Right atrium auricular region (tissue), 2 donors: ENCODE measurements at places on chromosomes 5 and 9. TPM values are rescaled to one million over a fixed set of nuclear protein-coding genes. Genes with fewer than 3 reads are reported as not detected.

- DNase-seq, result no peak
Observed at GRCh38 chr5:74299833-74300232, 340.7 kb downstream of the ENC1 start.

SNX2 gene
- total RNA-seq, result 27.4 TPM

MELK gene
- total RNA-seq, result 0.59 TPM

DNA sequence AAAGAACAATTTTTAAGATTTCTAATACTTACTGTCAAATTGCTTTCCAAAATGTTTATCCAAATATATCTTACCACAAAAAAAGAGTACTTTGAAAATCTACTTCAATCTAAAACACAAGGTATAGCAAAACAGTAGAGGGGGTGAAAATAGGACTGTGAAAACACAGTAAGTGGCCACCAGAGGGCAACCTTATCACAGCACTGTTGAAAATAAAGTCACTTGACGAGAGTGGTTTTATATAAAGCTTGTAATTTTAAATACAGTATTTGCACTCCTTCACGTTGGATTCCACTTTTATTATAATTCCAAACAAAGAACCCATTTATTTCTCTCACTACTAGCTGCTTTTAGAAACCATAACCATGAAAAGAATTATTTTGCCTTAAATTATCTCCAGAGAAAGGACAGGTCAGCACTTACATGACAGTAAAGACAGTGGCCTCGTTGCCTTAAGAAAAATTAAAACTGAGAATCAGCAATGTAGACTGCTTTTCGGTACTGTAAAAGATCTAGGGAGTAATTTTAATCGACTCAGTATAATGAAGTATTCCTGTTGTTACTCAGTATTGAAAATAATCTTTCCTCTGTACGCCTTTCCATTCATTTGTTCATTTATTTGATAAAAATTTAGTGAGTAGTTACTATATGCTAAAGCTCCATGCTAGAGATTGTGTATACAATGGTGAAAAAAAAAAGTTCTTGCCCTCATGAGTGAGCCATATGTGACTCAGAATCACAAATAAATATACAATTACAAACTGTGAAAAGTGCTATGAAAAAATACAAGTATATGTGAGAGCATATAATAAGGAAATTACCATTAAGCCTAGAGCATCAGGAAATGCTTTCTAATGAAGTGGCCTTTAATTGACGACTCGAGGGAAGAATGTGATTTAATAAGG lies 40.0 kb upstream of the CDK5RAP2 start:
- DNase-seq, result peak; percentile 73

DNA sequence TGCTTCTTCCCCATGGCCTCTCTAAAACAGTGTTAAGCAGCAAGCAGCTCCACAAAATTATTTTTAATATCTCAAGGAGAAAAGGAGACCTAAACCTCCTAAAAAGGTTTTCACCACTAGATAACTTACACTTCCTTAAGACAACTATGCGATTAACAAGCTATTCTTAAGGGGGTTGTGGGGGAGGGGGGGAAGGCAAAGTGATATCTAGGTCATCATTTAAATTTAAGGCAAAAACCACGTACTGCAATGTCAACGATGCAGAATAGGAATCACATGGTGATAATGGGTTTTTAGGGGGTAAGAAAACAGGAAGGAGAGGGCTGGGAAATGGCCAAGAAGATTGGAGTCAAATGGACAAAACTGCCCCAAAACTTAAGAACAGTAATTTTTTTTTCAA lies 32.6 kb downstream of the CSNK1A1 start:
- no peak for DNase-seq

GABRA6 gene
- total RNA-seq, result not detected

TMOD1 gene
- 122 TPM for total RNA-seq

DNA sequence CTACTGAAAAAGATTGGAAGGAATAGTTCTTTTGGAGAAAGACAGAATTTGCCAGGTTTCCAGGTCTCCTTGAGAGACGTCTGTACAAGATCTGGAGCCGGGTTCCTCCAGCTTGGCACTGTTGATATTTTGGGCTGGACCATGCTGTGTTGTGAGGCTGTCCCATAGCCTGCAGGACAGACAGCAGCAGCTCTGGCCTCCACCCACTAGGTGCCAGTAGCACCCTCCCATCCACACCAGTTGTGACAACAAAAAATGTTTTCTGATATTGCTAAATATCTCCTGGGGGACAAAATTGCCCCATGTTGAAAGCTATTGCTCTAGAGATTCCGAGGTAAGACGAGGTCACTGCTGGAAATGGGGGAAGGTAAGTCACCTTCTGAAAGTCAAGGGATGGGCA lies 287.7 kb upstream of the DAP start:
- DNase-seq, result no peak

DNA sequence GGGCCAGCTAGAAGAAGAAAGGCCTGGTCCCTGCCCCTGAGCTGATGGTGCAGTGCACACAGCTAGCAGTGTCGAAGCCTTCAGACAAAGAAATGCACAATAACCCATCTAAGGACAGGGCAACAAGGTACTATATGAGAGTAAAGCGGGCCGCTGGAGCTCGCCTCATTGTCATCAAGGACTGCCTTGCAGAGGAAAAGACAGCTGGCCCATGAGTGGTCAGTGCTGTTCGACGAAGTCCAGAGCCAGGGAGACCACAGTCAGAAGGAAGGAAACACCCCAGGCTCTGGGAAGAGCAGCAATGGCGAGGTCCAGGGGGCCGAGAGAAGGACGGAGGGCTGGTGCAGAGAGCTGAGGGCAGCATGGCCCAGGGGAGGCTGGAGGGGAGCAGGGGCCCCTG lies 17.3 kb downstream of the ATPSCKMT start:
- DNase-seq, result no peak

- no peak for DNase-seq
Observed at GRCh38 chr9:22005702-22006606, 3.2 kb downstream of the CDKN2B start.
